ENCODE measurements at places on chromosomes 7 and 10.

GRCh38 chr10:24821986-24822385, 98.3 kb upstream of the ARHGAP21 start:
- DNase-seq = no peak

GRCh38 chr7:132486274-132486610, 90.0 kb downstream of the PLXNA4 start:
- DNase-seq = no peak

GRCh38 chr10:111267673-111268072, 190.8 kb downstream of the ADRA2A start:
- no peak for DNase-seq

DNA sequence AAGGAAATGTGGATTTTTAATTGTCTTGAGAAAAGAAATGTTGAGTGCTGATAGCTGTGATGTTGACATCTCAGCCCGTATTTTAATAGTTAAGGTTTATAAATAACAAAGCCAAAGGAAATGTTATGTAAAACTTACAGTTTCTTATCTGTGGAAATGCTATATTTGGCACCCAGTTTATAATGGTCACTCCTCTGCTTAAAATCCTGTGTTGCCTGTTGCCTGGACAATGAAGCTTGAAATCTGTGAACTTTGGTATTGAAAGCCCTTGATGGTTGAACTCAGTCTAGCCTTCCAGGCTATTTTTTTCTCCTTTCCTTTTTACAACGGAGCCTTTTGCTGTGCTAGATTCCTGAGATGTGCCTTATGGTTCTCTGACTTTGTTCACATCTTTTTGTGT, 46.5 kb downstream of the MCU start:
- DNase-seq = no peak

DNA sequence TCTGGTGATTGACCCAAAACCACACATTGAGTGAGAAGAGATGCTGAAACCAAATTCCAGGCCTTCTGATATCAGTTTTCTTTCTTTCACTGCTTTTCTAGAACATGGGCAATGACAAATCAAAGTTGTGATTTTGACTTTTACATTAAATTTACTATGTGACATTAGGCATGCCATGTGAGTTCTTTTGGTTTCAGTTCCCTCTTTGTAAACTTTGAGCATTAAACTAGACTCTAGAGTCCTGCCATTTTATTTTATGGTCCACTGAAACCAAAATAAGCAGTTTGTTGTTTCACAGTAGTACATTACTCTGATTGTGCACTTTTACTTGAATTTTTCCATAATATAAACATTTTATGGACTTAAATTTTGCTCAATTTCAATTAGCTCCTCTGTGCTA, 381.1 kb upstream of the SEMA3D start:
- DNase-seq = no peak

DNA sequence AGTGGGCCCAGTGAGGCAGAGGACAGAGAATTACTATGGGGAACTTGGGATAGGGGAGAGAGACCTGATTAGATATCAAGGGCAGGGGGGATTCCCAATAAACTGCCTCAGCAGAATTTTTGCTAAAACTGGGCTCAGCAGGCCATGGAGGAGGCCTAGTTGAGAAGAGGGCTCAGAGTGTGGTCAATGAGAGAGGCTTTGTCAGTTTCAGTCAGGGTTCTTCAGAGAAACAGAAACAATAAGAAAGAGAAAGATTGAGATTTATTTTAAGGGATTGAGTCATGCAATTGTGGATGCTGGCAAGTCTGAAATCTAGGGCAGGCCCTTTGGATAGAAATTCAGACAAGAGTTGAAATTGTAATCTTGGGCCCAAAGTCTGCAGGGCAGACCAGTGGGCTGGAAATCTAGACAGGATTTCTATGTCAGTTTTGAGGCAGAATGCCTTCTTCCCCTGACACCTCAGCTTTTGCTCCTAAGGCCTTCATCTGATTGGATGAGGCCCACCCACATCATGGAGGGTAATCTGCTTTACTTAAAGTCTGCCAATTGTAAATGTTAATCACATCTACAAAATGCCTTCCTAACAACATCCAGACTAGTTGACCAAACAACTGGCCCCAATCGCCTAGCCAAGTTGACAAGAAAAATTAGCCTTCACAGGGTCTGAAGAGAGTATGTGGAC, 33.5 kb upstream of the CCSER2 start:
- DNase-seq = no peak

- no peak for DNase-seq
Observed at GRCh38 chr7:142762104-142762503, 8.7 kb upstream of the PRSS2 start.

DNA sequence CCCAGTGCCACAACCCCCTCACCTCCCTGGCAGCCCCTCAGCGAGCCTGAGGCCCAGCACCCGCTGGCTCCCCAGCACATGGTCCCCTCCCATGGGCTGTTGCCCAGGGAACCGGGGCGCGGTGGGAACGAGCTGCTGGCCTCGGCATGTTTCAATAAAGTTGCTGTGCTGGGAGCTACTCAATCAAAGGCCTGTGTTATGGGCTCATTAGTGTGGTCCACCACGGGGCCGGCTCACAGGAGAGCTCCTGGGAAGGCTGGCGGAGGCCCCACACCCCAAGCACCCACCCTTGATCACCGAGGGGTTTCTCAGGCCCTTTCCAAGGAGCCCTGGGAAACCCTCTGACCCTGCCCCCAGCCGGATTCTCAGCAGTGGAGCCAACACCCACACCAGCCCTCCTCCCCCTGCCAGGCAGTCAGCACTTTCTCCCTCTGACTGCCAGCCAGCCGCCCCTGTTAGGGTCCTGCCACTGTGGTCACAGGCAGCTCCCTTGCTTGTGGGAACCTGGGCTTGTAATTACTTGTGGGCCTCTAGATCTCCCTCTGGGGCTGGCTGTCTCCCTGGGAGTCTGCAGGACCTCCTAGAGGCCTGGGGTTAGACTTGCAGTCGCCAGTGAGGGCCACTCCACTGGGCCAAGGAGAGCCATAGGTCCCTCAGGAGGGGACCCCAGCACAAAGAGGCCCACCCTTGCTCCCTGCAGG, 24.8 kb upstream of the TRIM8 start:
- no peak for DNase-seq

- no peak for DNase-seq
Observed at GRCh38 chr10:60565492-60565891, 175.8 kb upstream of the ANK3 start.

DNA sequence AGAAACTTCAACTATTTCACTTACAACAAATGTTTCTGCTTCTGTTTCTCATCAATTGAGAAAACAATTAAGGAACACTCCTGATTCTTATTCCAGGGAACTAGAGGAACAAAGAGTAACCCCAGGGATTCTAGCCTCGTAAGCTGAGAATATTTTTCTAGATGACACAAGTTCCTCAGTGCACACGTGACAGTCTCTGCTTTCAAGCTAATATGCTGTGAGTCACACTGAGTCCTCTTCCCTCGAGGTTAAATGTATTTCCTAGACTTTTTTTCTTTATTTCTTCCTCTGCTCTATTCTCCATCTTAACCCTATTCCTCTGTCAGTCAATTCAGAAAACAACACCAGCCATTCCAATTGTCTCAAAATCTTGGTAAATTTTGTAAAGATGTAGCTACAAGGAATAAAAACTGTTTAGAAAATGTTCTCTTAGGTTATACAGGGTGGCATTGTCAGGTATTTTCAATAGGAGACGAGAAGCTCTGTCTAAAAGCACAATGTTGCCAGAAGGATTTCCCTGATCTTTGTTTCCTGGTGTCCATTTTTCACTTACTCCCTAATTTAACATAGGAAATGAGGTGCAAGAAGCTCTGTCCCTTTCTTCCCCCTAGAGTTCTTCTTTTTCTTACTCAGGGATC, 5.8 kb upstream of the C1GALT1 start:
- DNase-seq = no peak

DNA sequence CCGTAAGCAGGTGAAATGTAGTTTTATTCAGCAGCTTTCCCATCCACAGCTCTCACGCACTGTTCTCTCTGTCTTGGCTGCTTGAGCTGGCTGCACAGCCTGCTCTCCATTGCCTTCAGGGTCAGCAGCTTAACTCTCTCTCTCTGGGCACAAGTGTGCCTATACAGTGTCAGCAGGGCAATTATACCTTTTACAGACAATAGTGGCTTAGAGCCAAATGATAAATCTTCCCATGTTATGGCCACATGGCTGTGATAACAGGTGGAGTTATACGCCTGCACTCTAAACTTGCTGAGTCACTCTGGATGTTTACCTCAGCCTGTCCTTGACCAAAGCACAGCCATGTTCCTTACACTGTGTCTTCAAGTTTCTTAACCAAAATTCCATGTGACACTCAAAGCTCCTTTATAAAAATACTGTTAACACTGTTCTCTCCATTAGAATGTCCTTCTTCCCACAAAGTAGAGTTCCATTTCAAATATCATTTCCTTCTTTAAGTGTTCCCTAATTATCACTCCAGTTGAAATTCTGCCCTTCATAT, 6.1 kb downstream of the RNF133 start:
- no peak for DNase-seq

GRCh38 chr10:73433538-73433867, at the start of gene MSS51:
Gene MSS51 (minus strand): TSS chr10:73433561. CDS start chr10:73428284, 5,277 bp downstream.
- DNase-seq = no peak

- peak; percentile 45 for DNase-seq
Observed at GRCh38 chr10:70549962-70550458, 52.5 kb downstream of the PRF1 start.

DNA sequence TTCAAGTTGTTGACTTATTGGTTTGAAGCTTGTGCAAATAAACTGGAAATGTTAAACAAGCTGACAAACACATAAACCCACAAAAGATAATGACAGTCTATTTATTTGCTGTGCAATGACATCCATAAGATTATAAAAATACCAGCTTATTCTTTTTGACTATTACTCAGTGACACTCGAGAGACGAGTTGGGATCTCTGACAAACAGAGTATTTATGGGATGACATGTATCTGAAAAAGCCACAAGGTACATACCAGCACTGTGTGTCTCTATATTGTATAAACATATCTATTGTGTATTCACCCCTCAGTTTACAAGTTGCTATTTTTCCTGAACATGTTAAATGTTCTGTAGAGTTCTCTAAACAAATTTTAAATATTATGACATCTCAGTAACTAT, 88.9 kb downstream of the CHRM2 start:
- DNase-seq = no peak

DNA sequence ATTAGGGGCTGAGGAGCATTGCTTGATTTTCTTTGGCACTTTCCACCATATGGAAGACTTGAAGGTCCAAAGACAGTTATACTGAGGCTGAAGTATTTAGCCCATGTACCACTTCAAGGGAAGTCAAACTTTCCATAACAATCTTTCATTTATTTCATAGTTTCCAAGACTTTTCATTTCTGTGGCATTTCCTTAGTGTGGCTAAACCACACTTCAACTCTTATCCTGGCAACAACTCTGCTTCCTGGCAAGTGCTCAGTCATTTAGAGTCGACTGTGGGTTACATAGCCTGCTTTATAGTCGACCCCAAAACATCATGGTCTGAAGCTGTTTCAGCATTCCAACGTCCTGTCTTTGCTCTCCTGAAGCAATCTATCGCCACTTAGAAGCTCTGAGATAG, 343.0 kb upstream of the SEMA3D start:
- DNase-seq = no peak

- DNase-seq = no peak
Observed at GRCh38 chr10:77578583-77579227, 58.9 kb downstream of the KCNMA1 start.

DNA sequence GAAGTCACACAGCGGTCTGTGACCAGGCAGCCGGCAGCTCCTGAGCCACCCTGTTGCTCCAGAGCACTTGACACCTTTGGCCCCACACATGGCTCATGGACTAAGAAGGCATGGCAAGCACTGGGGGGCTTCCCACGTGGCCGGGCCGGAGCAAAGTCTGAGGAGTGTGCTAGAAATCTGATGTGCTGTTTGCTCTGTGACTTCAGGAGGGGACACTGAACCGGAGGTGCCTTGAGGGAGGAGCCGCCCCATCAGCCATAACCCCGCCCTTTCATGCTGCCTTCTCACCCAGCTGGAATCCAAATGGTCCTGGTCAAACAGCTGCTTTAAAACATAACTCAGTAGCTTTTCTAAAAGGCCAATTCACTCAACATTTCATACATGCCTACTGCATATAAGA, 33.5 kb downstream of the PROSER2 start:
- DNase-seq = no peak

DNA sequence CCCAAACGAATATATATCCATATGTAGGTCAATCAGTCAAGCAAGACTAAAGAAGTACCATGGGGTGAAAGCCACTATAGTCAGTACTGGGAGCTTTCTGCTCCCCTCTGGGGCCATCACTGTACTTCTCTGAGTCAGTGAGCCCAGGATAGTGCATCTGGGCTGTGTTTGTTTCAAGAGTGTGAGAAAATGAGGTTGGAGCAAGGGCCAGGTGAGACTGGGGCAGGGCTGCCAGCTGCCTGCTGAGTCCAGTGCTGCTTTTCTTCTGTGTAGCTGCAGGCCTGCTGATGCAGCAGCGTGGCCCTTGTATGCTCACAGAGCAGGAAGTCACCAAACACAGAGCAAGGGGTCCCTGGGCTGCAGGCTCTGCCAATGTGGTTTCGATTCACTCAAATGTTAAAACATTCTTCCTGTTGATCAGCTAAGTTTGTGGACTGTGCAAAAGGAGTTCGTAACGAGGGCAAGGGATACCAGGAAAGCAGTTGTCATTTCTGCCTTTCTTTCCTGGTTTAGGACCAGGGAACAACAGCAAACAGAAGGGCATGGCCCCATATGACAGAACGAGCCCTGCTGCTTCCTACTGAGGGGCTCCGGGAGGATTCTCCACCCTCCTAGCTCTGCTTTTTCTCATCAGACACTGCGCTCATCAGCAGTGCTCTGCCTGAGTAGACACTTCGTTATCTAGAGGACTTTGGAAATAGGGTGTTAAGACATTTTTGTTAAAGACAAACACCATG, 65.4 kb upstream of the TNS3 start:
- no peak for DNase-seq

DNA sequence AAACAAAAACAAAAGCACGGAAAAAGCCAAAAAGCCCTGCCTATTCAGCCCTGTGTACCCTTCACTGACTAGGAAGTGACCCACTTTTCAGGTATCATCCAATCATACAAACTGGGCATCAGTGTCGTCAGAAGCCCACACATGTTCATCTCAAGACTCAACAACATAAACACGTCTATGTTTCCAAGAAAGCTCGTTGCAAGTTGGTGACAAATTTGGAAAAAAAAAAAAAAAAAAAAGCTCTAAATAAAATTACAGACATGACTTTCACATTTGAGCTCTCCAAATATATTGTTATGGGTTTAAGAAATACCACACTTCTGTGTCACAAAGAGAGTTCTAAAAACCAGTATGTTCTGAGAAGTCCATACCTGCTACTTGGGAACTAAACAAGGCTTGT, 204.7 kb upstream of the KLF14 start:
- no peak for DNase-seq

GRCh38 chr7:96739167-96739566, 29.5 kb upstream of the SEM1 start:
- no peak for DNase-seq
